ENCODE measurements at places on chromosomes 1 and 21.

GRCh38 chr1:6205849-6206519, at the start of gene RNF207:
Gene RNF207, plus strand, starts transcription at chr1:6206119. Its CDS starts 417 bp downstream, at chr1:6206536.
- DNase-seq: peak; percentile 79

DNA sequence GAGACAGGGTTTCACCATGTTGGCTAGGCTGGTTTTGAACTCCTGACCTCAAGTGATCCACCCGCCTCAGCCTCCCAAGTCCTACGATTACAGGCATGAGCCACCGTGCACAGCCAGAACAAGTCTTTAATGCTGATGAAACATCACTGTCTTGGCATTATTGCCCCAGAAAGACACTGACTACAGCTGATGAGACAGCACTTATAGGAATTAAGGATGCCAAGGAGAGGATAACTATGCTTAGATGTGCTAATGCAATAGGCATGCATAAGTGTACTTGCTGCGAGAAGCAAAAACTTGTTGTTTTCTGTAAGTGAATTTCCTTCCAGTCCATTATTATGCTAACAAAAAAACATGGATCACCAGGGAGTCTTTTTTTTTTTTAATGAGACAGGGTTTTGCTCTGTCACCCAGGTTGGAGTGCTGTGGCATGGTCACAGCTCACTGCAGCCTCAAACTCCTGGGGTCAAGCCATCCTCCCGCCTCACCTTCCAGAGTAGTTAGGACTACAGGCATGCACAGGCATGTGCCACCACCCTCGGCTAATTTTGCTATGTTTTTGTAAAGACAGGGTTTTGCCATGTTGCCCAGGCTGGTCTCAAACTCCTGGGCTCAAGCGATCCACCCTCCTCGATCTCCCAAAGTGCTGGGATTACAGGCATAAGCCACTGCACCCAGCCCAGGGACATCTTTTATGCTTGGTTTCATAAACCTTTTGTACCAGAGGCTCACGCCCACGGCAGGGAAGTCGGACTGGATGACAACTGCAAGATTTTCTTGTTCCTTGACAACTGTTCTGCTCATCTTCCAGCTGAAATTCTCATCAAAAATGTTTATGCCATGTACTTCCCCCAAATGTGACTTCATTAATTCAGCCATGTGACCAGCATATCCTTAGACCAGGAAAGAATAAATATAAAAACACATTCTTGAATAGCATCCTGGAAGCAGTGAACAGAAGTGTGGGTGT, 23.1 kb downstream of the RHEX start:
- no peak for DNase-seq

DNA sequence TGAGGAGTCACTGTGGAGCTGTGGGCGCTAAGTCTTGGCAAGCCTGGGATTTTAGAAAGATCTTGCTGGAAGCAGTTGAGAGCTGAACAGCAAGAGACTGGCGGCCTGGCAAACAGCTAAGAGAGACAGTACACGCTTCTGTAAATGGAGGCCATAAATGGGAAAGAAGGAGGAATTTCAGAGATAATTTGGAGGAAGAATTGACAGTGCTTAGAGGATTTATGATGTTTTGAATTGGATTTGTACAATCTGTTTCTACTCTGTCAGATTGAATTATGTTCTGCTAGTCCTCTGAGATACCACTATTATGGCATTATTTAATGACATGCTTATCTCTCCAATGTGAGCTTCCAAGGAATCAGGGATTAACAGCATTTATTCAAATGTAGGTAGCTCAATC, 50.1 kb downstream of the ABCA4 start:
- no peak for DNase-seq

DNA sequence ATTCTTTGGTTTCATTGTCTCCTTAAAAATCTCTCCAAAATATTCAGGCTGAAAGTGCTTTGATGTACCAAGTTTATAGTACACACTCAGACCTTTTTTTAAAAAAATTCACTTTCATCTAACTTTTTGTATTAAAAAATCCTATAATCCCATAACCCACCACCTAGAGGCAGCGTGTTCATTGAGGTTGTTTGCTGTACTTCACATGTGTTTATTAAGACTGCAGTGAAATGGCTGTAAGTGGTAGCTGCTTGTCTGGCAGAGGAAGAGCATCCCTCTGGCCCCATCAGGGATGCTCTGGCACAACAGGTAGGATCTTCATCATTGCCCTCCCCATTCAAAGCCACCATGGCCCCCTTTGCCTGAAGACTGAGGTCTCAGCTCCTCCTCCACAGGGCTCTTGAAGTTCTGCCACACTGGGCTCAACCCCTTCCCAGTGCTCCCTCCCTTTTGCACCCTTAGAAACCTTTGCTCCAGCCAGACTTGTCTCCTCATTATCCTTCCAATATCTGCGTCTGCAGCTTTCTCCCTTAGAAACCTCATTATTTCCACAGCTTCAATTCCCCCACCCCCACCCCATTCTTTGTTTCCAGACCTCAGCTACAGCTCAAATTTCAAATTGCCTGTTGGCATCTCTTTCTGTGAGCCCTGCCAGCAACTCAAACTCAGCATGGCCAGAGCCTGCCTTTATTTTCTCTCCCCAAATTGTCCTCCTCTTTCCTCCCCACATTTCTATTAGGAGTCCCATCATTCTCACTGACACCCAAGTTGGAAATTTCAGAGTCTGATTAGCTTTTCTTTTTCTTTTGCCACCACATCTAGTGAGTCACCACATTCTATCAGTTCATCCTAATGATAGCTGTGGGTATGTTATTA, 369.6 kb upstream of the USP24 start:
- DNase-seq: no peak

- no peak for DNase-seq
Measured at GRCh38 chr1:168050307-168050706, 86.4 kb downstream of the GPR161 start.

- DNase-seq: no peak
Measured at GRCh38 chr1:145999321-146000024, 3.1 kb upstream of the TXNIP start.
